ENCODE measurements at places on chromosomes 1 and 21.

DNA sequence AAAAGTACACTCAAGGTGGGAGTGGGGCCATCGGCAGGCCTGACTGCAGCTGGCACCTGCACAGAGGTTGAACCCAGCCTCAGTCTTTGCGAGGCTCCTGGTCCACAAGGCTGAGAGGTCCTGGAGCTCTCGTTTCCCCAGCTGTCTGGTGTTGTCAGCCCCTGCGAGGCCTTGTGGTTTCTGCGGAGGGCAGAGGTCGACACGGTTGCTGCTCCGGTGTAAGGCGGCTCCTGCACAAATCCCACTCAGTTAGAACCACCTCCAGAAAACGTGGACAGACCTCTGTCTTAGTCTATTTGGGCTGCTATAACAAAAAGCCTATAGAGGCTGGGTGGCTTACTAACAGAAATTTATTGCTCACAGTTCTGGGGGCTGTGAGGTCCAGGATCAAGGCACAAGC, 5.8 kb downstream of the KIAA1614 start:
- DNase-seq, result no peak

DNA sequence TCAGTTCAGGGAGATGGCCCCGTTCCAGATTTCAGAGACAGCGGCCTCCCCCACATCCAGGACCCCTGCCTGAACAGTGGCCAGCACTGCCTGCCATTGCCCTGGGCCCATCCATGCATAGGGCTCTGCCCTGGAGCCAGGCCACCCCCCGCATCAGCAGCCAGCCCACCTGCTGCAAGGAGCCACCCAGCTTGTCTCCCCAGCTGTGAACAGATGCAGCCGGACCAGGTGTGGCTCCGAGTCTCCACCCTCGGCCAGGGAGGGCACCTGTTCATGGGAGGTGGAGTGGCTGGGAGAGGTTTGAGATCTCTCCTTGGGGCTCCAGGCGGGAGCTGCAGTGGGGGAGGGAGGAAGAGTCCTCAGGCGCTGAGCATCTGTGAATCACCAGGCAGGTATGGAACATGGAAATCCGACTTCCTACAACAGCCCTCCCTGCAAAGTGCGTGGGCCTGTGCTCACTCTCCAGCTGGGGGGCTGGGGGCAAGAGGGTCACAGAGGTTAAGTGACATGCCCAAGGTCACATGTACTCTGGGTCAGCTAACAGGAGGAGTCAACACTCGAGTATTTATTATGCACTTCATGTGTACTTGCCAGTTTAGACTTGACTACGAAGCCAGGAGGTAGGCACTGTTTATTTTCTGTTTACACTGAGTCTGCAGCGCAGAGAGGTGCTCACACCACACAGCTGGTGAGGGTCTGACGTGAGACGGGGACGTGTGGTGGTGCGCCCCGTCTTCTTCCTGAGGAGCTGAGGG, 4.8 kb upstream of the HES5 start:
- DNase-seq, result no peak

DNA sequence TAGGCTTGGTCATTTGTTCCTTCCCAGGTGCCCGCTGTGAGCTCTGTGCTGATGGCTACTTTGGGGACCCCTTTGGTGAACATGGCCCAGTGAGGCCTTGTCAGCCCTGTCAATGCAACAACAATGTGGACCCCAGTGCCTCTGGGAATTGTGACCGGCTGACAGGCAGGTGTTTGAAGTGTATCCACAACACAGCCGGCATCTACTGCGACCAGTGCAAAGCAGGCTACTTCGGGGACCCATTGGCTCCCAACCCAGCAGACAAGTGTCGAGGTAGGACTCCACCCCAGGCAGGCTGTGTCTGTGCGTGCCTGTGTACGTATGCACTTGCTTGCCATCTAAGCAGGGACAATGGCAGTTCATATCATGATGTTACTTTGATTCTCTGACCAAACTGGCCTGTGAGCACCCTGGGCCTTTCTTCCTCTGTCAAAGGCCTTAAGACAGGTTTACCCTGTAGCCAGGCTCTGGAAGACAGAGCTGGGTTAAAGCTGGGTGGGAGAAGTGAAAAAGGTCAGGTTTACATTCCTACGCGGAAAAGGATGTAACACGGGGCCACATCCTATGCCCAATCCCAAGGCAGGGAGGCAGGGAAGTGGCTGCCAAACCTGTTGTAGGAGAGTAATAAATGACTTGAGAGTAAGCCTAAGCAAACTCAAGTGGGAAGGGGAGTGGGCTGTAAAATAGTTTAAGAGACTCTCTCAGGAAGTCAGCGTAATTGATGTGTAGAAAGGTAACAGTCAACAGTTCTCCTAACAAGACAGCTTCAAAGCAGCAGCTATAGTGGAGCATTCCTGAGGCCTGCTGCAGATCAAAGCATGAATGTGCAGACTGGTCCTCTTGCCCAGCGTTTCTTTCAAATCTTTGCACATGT, 42.5 kb downstream of the LAMC2 start:
- no peak for DNase-seq

DNA sequence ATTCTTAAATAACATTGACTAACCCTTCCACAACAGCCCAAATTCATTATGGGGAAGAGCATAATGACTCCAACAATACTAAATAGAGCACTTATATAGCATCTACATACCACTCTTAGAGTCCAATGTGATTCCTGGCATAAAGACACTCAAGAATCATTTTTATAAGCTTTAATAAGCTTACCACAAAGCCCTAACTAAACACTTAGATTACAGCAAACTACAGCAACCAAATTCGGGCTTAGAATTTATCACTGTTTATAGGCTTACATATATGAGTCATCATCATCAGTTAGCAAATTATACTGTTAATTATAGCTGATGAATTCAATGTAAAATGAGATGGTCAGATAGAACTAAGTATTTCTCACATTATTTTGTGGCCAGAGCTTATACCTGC, 7.3 kb downstream of the SCYL3 start:
- DNase-seq, result no peak

- no peak for DNase-seq
Measured at GRCh38 chr1:55868026-55868425, 652.9 kb upstream of the USP24 start.

DNA sequence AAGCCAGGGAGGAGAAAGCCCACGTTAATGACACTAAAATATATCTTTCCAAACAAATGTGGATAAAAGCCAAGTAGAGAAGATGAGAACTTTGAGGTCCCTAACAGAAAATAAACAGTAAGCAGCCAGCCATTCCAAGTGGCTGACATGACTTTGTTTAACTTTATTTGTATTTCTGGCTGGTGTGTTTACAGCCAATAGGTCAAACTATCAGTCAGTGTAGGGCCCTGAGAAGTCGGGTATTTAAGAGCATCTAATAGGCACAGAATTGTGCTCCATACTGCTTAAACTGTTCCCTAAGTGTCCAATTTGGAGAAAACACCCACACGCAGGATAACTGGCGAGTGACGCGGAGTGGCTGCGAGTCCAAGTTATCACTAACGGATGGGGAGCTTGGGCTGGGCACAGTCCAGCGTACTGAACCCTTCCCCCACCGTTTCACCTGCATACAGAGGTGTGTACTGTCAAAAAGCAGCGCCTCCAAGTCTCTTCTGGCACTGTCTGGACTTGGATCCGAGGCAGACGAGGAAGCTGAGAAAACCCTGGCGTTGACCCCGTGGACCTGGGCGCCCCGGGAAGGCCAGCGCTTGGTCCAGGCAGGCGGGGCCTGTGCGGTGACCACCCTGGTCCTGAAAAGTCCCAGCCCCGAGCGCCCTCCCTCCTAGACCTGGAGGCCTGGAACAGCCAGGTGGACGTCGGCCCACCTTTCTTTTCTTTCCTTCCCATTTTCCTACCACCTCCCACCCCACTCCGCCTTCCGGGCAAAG, 662 bp upstream of the LGALS8 start:
- DNase-seq, result no peak

DNA sequence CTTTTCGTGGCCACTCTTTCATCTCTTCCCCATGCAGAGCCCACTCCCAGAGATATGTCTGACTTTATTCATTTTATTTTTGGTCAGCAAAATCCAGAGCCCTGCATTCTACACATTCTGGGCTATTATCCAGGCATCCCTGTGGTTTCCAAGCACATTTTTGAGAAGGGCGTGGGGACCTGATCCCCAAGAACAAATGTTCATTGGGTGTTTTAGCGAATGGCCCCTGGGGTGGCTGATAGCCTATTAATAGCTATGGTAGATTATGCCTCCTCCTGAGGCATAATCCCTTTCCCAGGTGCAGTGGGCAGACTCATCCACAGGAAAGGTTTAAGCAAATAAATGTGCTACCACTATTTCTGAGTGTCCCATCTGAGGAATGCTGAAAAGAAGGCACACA, 511.8 kb upstream of the USP24 start:
- DNase-seq, result peak; percentile 44

GRCh38 chr1:8941906-8942305, 3.8 kb upstream of the CA6 start:
- no peak for DNase-seq

- DNase-seq, result no peak
Measured at GRCh38 chr1:246540738-246541491, 25.1 kb downstream of the TFB2M start.

GRCh38 chr1:100523038-100523652, 14.8 kb upstream of the GPR88 start:
- DNase-seq, result no peak

GRCh38 chr21:33108228-33108627, 38.3 kb downstream of the OLIG1 start:
- DNase-seq, result no peak

- DNase-seq, result no peak
Measured at GRCh38 chr1:210850556-210850955, 283.4 kb downstream of the KCNH1 start.

DNA sequence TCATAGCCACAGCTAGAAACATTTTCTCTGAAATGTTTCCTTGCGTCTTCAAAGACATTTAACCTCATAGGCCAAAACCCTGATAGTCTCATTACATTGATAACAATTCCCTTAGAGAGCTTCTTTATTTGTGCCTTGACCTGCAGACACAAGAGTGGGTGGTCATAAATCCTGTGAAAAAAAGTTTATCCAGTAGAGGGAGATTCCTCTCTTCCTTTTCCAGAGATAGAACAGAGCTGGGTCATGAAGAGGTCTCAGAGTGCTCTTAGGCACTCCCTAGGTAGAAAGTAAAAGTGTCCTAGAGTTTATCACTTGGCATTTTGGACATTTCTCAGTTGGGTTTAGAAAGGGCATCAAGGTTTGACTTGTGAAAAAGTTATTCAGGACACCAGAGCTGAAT, 426.1 kb downstream of the NUF2 start:
- DNase-seq, result no peak

DNA sequence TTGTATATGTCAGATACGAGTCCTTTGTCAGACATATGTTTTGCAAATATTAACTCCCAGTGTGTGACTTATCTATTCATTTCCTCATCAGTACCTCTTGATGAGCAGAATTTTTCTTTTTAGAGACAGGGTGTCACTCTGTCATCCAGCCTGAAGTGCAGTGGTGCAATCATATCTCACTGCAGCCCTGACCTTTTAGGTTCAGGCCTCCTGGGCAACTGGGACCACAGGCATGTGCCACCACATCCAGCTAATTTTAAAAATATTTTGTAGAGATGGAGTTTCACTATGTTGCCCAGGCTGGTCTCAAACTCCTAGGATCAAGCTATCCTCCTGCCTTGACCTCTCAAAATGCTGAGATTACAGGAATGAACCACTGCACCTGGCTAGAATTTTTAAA, 93.0 kb downstream of the HLCS start:
- DNase-seq, result no peak

DNA sequence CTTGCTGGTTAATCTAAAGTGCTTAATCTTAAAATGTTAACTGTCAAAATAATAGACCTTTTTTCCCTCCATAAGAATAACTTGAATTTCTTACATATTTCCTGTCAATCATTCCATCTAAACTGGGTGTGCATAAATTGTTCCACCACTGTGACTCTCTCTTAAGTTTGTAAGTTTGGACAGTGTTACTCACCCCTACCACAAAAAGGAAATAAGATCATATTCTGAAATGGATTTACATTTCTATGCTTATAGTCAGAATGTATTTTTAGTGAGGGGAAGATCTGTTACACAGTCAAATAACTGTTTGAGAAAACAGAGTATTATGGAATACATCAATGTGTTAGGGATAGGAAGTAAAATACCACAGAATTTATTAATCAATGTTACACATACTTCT, 109.6 kb upstream of the DPYD start:
- DNase-seq, result no peak

DNA sequence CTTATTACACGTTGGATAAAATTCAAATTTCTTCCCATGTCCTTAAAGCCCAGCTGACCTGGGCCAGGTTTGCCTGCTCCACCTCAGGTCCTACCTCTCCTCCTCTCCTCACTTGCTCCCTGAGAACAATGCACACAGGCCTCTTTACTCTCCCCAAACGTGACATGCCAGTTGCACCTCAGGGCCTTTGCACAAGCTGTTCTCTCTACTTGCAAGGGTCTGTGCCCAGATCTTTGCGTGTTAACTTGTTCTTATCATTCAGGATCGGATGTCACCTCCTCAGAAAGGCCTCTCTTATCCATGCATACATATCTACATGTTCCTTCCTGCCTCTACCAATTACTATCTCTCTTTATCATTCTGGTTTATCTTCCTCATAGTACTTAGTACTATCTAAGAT, 14.7 kb upstream of the LEFTY1 start:
- no peak for DNase-seq

DNA sequence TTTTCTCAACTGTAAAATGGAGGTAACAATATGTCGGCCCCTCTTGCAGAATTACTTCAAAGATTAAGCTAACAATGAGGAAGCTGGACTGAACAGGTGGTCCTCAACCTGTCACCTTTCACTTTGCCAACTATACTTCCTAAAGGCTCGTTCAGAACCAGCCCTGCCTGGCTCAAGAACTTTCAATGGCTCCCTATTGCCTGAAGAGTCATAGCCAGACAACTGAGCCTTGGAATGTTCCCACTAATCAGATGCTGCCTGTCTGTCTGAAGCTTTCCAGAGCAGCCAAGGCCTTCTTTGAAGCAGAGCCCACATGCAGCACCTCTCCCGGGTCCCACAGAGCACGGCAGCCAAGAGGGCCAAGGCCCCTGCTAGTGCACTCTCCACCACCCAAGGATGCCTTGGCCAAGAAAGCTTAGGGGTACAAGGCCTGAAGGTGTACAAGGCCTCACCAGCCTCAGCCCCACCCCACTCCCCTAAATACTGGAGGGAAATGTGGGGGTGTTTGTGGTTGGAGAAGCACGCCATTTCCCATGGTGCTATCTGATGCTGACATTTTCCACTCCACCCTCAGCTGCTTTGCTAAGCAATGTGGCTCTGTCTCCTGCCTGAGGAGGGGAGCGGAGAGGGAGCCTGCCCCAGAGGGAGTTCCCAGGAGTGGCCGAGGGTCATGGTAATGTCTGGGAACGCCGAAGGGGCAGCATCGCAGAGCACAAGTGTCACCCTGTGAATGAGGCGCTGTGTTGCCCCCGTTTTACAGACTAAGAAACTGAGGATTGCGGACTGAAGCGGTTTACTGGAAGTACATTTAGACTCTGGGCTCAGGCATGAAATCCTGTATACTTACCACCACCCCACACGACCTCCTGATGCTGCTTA, 8.2 kb upstream of the LAPTM5 start:
- no peak for DNase-seq

- no peak for DNase-seq
Measured at GRCh38 chr1:205775717-205776056, 405 bp upstream of the RAB29 start.

- no peak for DNase-seq
Measured at GRCh38 chr21:14567331-14568279, 21.5 kb upstream of the SAMSN1 start.

- no peak for DNase-seq
Measured at GRCh38 chr1:38203441-38203840, 156.8 kb upstream of the POU3F1 start.
